ENCODE measurements at places on chromosomes 1 and 21. TPM values are rescaled to one million over a fixed set of nuclear protein-coding genes. Genes with fewer than 3 reads are reported as not detected.

The PODN gene
- total RNA-seq: 254 TPM

The CD84 gene
- 10.9 TPM for total RNA-seq

The RGS13 gene
- not detected for total RNA-seq

The B3GALNT2 gene
- 15.2 TPM for total RNA-seq

The NPHS2 gene
- not detected for total RNA-seq

The RIMS3 gene
- total RNA-seq: 1.3 TPM

The FCRL4 gene
- not detected for total RNA-seq

The FAM167B gene
- 4.3 TPM for total RNA-seq

The ZMYND12 gene
- 4.7 TPM for total RNA-seq

The CYP4A22 gene
- total RNA-seq: not detected

The FMOD gene
- 157 TPM for total RNA-seq

GRCh38 chr21:39098696-39099200 lies 84.5 kb downstream of the PSMG1 start:
- no peaks in the 10 kb centered on the region for H3K27me3 ChIP-seq
- no peak overlapping the region for H3K4me3 ChIP-seq
- peaks cover 2% of the 10 kb centered on the region for H3K4me1 ChIP-seq
- H3K27ac ChIP-seq: no peak overlapping the region
- no peak for DNase-seq

DNA sequence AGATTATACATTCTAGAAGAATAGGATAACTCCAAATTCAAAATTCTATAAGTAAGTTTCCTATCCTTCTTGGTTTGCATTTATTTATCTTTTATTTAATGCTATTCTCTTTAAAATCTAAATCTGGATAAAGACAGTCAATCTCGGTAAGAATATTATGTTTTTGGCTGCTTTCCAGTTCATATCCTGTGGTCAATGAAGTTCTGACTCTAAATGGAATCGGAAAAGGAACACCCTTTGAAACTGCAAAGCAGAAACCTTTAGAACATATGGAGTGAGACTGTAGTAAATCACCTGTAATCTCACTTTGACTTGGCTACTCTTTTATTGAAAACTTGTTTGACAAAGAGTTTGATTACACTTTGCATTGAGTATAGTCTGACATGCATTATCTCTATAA lies 85.2 kb downstream of the KIFAP3 start:
- no peaks in the 10 kb centered on the region for H3K4me1 ChIP-seq
- H3K27me3 ChIP-seq: no peaks in the 10 kb centered on the region
- H3K36me3 ChIP-seq: no peaks in the 10 kb centered on the region

DNA sequence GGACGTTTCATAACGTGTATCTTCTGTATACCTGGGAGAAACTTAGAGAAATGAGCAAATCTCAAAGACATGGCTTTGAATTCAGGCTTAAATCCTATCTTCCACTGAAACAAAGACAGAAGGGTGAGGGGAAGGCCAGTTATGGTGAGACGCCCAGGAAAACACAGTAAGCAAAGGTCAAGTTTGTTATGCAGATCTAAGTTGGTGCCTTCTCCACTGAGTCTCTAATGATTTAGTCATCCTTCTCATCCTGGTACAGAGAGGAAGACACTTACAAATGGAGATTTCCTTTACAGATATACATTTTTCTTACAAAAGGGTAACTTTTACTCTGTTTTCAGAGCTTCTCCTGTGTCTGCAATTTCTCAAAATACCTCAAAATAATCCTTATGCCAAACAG lies 64.4 kb downstream of the MAP3K7CL start:
- no peaks in the 10 kb centered on the region for H3K36me3 ChIP-seq
- H3K4me3 ChIP-seq: no peak overlapping the region
- H3K4me1 ChIP-seq: peaks cover 5% of the 10 kb centered on the region
- no peaks in the 10 kb centered on the region for H3K27me3 ChIP-seq

DNA sequence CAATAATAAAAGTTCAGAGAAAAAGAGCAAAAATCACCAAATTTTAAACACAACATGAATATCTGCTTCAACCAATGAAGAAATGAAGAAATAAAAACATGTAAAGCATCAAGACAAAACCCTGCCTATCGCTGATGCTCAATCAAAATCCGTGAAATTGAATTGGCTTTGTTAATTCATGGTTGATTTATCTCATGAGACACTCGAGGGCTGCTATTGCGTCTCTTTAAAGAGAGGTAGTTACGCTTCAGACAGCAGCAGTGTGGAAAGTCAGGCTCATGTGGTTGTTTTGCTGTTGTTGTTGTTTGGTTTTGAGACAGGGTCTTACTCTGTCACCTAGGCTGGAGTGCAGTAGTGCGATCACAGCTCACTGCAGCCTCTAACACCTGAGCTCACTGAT lies 65.5 kb upstream of the RGS7 start:
- no peaks in the 10 kb centered on the region for H3K36me3 ChIP-seq
- H3K4me3 ChIP-seq: no peak overlapping the region
- no peak overlapping the region for H3K27ac ChIP-seq
- no peaks in the 10 kb centered on the region for H3K4me1 ChIP-seq

DNA sequence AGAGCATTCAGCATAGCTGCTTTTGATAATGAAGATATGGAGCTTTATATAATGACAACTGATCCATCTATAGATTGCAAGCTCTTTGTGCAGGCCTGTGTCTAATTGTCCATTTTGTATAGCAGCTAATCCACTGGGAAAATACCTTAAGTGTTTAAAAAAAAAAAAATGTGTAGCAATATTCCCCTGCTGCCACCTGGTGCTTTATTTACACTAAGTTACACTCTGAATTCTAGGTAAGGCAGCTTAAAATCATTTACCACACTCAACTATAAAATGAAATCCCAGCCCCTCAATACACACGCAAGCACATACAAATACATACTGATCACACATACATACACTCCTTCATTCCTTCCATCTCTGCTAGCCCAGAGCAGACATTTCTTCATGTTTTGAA lies 49.1 kb upstream of the BCL9 start:
- peaks cover 5% of the 10 kb centered on the region for H3K4me1 ChIP-seq
- H3K27ac ChIP-seq: no peak overlapping the region
- H3K36me3 ChIP-seq: no peaks in the 10 kb centered on the region
- DNase-seq: no peak

DNA sequence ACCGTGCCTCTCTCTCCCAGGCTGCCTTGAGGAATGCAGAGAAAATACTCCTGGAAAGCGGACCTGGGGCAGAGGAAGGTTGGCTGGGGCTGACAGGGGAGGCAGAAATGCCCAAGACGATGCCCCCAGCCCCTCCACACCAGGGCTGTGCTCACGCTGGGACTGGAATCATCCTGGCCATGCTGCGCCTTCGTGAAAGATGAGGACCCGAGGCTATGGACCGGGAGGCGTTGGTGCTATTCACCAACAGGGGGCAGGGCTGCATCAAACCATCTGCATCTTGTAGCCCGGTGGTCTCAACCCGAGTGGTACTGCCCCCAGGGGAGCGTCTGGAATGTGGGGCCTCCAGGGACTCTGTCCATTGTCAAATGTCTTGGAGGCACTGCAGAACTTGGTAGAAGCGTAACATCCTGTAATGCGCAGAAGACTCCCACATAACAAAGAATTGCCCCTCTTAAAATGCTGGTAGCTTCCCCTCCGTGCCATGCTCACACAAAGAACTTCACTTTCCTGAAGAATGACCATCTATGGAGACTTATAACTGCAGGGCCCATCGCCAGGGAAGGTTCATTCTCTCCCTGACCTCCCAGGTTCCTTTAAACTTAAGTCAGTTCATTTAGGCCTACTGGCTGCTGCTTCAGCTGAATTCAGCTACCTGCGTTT lies 251.2 kb downstream of the RRAGC start:
- H3K27me3 ChIP-seq: no peaks in the 10 kb centered on the region
- no peak overlapping the region for H3K4me3 ChIP-seq
- no peak for DNase-seq
- H3K36me3 ChIP-seq: no peaks in the 10 kb centered on the region

DNA sequence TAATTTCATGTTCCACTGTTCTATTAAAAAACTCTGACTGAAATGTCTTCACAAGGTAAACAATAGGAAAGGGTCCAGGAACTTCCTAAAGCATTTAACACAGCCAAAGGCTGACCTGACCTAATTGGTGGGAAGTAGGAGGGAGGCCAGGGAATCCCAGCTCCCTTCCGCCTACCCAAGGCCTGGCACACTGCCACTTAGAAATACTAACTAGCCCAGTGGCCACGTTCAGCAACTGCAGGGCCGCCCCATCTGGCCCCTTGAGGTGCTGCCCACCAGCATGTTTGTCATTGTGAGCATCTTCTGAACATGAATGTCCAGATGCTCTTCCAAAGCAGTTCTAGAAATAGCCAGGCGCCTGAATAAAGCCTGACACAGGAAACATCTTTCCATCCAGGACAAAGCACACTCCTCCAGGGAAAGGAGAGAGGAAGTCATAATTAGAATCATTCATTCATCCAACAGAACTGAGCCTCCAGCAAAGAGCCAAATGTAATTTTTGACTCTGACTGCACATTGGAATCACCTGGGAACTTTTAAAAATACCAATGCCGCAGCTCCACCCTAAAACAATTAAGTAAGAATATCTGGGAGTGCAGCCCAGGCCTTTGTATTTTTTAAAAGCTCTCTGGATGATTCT lies 44.6 kb upstream of the BCL9 start:
- H3K36me3 ChIP-seq: no peaks in the 10 kb centered on the region
- no peak overlapping the region for H3K4me3 ChIP-seq
- DNase-seq: peak; percentile 64
- peaks cover 5% of the 10 kb centered on the region for H3K4me1 ChIP-seq
- no peak overlapping the region for H3K27ac ChIP-seq

- H3K4me1 ChIP-seq: no peaks in the 10 kb centered on the region
- H3K4me3 ChIP-seq: no peak overlapping the region
- no peaks in the 10 kb centered on the region for H3K27me3 ChIP-seq
These were observed 329.3 kb upstream of the PRMT6 start for GRCh38 chr1:106727171-106727570.

GRCh38 chr1:212077028-212077427 lies 41.5 kb downstream of the DTL start:
- DNase-seq: no peak

DNA sequence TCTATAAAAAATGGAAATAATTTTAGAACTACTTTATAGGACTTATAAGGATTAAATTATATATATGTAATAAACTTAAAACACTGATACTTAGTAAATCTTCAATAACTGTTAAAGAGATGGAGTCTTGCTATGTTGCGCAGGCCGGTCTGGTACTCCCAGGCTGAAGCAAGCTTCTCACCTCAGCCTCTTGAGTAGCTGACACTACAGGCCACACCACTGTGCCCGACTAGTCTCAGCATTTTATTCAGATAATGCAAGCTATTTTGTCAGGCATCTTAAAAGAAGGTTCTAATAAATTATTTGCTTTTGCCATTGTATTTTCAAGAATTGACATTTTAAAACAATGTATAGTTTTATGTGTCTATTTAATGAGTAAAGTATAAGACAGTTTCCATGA lies 20.8 kb downstream of the CNST start:
- no peak overlapping the region for H3K4me3 ChIP-seq
- H3K36me3 ChIP-seq: no peaks in the 10 kb centered on the region
- no peak for DNase-seq
- H3K4me1 ChIP-seq: peaks cover 15% of the 10 kb centered on the region

GRCh38 chr1:64472805-64473204 lies 2.9 kb downstream of the CACHD1 start:
- peaks cover 12% of the 10 kb centered on the region for H3K4me1 ChIP-seq
- no peak for DNase-seq
- no peaks in the 10 kb centered on the region for H3K27me3 ChIP-seq
- no peak overlapping the region for H3K27ac ChIP-seq
- no peak overlapping the region for H3K4me3 ChIP-seq
- H3K36me3 ChIP-seq: no peaks in the 10 kb centered on the region

- no peak overlapping the region for H3K27ac ChIP-seq
- no peak for DNase-seq
- H3K4me3 ChIP-seq: no peak overlapping the region
- H3K4me1 ChIP-seq: no peaks in the 10 kb centered on the region
These were observed 6.4 kb downstream of the CHODL start for GRCh38 chr21:18251065-18251464.

All from ovary (tissue), 10 donors.